ENCODE measurements at places on chromosomes 13 and 19.

- DNase-seq = no peak
Measured at GRCh38 chr13:97976610-97977521, 23.4 kb downstream of the IPO5 start.

DNA sequence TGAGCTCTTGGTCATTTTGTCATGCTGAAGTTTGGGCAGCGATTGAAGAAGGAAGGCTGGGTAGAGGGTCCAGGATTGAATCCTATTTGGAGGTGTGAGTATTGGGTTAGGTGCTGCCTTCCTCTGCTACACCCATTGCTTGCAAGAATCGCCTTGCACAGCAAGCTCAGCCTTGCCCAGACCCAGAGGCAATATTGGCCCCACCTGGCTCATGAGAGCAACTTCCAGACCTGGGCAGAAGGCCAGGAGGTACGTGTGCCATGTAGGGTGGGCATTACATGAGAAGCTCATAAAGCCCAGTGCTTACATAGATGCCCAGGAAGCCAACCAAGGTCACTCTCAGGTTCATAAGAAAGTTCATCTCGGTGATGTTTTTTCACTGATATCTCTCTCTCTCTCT is 718.0 kb downstream of the EFNB2 start:
- DNase-seq = no peak

- no peak for DNase-seq
Measured at GRCh38 chr13:70923863-70924752, 815.9 kb upstream of the KLHL1 start.

GRCh38 chr13:91056746-91057145 is 290.7 kb upstream of the MIR17HG start:
- no peak for DNase-seq

DNA sequence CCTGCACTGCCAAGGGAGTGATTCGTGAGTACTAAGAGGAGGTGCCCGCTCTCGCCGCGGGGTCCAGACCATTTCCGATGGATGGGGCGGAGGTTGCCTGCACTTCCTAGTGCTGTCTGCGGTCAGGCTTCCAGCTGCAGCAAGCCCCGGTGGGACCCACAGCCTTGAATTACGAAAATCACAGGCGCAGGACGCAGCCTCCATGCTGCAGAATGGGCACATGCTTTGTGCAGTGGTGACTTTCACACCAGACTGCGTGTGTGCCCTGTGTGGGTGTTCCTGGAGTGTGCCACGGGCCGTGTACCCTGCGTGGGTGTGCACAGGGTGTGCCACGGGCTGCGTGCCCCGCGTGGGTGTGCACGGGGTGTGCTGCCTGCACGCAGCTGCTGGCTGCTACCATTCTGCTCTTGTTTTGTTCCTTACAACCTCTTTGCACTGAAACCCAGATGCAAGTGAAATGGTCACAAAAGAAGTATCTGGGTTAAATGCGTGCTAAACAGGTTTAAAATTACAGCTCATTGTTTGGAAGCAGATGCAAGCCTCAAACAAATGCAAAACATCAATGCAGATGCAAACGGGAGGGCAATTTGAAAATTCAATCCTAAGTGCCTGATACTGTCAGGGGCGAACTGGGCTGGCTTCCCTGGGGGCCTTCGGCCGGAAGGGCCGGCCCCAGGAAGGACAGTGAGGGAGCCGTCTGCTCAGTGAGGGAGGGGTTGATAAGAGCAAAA is 221.2 kb upstream of the SOX1 start:
- DNase-seq = no peak

GRCh38 chr19:41479757-41480191 is 36.8 kb downstream of the ERICH4 start:
- DNase-seq = no peak

- DNase-seq = no peak
Measured at GRCh38 chr13:79880818-79881217, 399.9 kb downstream of the NDFIP2 start.

DNA sequence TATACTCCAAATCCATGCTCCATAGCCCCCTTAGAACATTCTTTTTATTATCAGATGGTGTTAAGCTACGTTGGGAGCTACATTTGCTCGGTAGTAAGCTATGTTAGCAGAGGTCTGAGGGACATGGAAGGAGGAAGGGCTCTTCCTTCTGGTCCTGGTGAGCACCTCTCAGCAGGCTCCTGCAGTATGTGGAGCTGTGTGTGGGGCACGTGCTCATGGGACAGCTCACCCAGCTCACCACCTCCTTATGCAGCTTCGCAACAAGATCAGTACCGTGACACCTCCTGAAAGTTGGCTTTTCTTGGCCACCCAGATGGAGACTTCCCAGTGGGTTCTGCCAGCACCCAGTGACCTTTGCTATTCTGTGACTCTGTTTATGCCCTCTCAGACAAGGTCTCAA is 400.5 kb upstream of the SLC10A2 start:
- DNase-seq = no peak

DNA sequence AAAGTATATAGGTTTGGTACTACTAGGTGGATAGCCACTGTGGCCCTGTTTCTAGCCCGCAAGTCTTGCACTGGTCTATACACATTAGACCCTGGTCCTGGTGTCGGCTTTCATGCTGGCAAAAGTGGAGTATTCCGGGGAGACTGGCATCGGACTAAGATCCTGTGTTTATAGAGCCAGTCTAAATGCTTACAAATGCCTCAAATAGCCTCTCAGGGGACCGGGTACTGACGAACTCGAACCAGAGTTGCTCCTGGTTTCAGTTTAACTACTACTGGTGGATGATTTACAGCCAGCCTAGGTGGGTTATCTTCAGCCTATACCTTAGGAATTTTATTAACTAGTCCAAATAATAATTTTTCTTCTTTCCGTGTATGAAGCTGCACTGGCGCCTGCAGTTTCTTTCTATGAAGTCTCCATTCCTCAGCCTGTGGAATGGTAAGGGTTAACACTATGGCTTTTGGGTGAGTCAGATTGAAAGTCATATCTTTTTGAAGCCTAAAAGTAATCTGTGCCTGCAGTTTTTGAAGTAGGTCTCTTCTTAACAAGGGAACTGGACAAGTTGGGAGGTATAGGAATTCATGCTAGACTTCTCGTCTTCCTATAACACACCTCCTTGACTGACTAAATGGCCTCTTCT is 51.3 kb downstream of the OR10H4 start:
- DNase-seq = no peak

DNA sequence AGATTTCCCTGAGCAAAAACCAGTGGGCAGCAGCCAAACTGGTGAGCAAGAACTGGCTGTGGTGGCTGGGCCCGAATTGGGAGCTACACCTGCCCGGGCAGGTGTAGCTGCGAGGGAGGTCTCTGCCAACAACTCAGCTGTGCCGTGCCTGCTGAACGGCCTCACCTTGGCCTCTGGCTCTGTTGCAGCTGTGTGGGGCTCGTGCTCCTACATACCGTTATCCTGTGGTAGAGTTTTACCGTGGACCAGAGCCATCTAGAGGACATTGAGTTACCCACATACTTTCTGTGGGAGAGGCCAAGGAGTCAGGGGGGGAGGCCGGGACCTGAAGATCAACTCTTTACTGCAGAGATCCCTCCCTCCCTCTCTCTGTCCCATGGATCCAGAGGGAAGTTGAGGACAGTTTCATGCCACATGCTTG is 113.2 kb downstream of the TM9SF2 start:
- DNase-seq = no peak

GRCh38 chr19:51784922-51785690 is 9.9 kb upstream of the FPR3 start:
- DNase-seq = peak; percentile 69

DNA sequence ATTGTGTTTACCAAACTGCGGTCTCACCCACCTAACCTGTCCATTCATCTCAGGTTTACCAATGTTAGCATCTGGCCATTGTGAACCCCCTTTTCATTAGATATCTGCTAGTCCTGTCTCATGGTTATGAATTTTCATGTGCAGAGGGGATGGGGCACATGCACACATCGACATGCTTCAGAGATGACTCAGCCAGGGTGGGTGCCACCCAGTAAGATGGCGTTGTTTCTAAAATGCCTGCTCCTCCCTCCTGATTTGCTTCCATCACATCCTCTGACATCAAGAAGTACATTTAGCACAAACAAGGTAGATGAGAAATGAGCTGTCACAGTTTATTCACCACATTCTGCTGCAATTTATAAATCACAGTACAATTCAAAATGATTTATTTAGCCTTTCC is 51.3 kb downstream of the GPALPP1 start:
- no peak for DNase-seq

DNA sequence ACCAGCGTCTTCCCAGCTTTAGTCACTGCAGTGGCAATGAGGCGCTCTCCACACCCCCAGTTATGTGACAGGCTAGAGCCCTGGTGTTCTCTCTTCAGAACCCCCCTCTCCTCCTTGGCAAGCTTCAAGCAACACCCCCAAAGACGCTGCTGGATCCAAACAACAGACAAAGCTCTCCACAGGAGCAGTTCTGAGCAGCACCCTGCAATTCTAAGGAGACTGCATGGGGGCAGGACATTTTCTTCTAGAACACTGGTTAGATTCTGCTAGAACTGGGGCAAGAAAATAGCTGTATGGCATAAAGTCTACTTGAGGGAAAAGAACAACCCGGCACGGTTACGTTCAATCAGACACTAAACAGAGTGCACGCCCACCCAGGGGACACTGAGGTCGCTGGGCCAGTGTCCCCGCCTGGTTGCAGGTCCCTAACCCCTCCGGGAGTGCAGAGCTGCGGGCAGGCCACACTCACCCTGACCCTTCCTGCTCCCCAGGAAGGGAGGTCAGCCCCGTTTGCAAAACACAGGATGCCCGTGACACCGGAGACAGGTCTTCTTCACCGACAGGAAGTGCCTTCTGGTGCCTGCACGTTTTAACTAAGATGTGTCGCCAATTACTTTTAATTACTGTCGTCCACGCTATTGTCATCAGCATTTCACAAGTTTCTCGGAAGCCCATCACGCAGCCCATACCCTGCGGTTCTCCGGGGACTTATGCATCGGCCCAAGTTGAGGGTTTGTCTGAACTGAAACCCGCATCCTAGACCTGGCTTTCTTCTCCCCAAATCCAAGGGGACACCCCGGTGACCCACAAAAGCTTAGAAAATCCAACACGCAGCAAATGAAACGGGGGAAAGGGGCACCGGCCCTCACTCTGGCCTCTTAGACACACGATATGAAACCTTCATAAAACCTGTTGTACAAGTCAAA is 943 bp downstream of the GJB6 start:
- DNase-seq = no peak

DNA sequence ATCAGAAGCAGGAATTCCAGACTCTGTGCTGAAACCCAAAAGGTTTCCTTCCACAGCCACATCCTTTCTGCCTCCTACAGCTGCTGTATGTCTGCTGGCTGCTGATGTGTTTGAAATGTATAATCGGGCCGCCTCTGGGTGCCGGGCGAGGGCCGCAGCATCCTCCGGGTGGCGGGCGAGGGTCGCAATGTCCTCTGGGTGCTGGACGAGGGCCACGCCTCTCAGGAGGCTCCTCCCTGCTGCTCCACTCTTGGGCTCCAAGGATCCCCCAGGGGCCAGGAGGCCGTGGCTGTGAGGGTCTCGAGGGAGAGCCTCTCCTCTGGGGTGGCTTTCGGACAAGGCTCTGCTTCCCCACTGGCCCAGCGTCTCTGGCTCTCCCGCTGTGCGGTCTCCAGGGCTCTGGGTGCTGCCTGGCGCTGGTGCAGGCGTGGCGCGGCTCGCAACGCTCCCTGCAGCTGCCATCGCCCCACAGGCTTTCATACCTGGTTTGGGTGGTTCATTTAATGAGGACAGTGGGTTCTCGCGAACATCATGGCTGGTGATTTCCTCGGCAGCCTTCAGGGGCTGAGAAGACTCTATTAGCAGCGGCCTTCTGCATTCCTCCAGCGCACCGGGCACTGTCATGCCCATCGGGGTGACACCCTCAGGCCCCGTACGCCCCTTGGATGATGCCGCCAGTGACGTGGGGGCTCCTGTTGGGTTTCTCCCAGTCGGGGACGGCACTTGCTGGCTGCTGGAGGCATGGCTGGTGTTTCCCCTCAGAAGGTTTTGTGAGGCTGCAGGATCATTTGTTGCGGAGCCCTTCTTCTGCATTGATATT is 41.8 kb upstream of the GRTP1 start:
- peak; percentile 8 for DNase-seq

GRCh38 chr13:108508263-108508662 is 121.1 kb upstream of the MYO16 start:
- no peak for DNase-seq

GRCh38 chr13:98484289-98485219 is 92.4 kb downstream of the STK24 start:
- DNase-seq = peak; percentile 50

- no peak for DNase-seq
Measured at GRCh38 chr13:77703408-77703807, 5.9 kb downstream of the SLAIN1 start.

DNA sequence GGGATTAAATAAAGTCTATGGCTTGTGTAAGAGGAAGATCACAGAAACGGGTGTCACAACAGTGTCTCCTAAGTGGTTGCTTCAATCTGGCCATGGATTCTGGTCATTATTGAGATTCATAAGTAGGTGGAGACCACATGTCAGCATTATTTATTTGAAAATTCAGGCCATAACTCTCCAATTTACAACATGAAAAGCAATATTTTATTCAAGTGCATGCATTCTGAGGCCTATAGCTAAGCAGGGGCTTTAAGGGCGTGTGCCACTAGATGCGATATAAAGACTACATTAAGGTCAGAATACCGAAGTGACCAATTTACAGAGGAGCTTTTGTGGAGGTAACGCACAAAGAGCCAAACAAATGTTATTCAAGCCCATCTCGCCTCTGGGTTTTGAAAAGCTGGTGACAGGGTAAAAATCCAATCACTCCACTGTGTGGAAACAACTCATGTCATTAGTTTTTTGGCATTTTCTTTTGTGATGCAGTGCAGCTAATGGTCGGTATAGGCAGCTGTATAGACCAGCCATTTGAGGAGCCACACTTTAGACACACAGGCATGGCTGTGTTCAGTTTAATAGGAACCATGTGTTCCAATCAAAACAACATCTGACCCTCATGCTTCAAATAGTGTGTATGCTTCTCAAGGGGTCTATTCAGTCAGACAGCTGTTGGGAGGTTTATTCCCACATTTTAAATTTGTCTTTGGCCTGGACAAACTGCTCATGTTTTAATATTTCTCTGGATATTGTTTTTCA is 123.7 kb downstream of the KL start:
- no peak for DNase-seq

- DNase-seq = peak; percentile 33
Measured at GRCh38 chr19:1364070-1364704, 19.5 kb upstream of the NDUFS7 start.

- no peak for DNase-seq
Measured at GRCh38 chr13:94495806-94496205, 16.3 kb upstream of the DCT start.

DNA sequence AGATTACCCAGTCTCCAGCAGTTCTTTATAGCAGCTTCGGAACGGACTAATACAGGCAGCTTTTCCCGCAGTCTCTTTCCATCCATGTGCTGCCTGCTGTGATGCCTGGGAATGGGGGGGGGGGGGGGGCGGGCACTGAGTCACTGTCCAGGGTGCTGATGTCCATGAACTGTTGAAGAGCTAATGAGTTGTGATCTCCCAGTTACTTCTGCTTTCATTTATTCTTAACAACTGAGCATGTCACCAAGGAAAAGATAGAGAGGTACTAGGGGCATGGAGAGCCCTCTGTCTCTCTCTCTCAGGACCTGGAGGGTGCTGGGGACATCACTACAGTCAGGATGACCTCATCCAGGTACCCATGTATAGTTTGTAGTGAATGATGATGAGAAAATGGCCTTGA is 20.3 kb upstream of the CEACAM1 start:
- no peak for DNase-seq

- DNase-seq = peak; percentile 33
Measured at GRCh38 chr19:38417544-38418506, 8.2 kb downstream of the RASGRP4 start.

- no peak for DNase-seq
Measured at GRCh38 chr19:1567848-1568227, 287 bp downstream of the MEX3D start.
